Omental fat pad (tissue), 4 donors: ENCODE measurements at places on chromosomes 16 and 17.

- DNase-seq, result no peak
Measured at GRCh38 chr17:78946131-78946530, 20.9 kb upstream of the TIMP2 start.

GRCh38 chr16:203246-203645 lies 23.0 kb downstream of the HBQ1 start:
- no peak for DNase-seq

DNA sequence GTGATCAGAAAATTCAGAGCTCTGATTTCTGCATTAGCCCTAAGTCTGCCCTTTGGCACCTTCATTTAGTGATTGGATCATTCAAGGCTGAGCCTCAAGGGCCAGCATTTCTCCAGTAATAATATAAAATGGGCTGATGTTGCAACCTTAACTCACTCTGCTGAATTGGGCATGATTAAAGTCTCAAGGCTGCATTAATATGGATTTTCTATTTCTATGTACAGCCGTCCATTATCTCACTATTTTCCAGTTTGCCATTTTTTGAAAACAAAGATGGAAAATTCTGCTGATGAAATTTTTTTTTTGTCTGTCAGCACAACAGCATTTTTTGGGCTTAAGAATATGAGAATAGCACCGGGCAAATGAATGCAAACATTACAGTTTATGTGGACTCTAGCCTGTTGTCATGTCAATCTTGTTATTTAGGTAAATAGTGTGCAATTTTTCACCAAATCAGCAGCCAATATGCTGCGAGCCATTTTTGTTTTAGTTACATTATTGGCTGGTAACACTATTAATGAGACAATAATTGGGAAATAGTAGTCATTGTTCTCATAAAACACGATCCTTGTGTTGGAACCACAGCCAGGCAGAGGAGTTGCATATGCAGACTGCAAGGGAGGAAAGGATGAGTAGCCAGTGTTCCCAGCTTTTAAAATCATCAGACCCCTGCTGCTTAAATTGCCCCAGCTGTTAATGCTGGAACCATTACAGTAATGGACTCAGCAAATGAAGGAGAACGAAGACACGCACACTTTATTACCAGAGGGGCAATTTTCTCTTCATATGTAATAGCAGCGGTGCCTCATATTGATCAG lies 10.5 kb downstream of the FTO start:
- no peak for DNase-seq

GRCh38 chr16:1288813-1289476 lies 20.5 kb upstream of the UBE2I start:
- no peak for DNase-seq

GRCh38 chr17:73646409-73647300 lies 2.4 kb upstream of the SDK2 start:
- no peak for DNase-seq

- DNase-seq, result no peak
Measured at GRCh38 chr17:33977729-33978514, 277.2 kb upstream of the CCL2 start.

DNA sequence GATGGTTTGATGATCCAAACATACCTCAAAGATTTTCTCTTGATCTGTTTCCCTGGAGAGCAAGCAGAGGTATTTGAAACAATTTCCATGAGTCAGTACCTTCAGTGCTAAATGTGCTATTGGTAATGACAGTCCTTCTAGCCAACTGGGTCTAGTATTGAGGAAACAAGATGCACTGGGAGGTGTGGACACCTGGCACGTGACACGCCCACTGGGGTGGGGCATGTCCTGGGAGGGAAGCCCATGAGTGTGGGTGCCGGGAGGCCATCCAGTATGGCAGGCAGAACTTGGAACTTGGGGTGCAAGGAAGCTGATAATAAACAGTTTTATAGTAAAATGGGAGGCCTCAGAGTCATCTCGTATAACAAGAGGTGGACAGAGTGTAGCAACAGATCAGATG lies 17.9 kb upstream of the AKAP1 start:
- DNase-seq, result no peak
